ENCODE measurements at places on chromosomes 7 and 10.

DNA sequence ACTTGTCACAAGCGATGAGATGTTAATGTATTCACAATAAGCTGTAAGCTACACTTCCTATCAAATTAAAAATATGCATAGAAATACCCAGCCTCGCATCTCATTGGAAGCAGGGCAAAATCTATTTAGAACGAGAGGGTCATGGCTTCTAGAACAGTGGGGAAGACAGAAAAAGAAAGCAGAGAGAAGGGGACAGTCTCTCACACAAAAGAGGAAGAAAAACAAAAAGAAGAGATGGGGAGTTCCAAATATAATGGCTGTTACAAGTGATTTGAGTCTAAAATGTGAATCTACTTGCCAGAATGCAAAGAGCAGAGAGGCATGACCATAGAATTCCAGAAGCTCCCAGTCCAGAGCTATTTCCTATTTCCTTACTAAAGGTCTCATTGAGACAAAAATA, 13.8 kb downstream of the LRRN3 start:
- DNase-seq: no peak

- DNase-seq: no peak
These were observed 13.1 kb downstream of the LRRC4 start for GRCh38 chr7:128017862-128018845.

GRCh38 chr10:12852687-12853086, 148.8 kb downstream of the CCDC3 start:
- DNase-seq: no peak

- DNase-seq: peak; percentile 8
These were observed 214.4 kb downstream of the CREB5 start for GRCh38 chr7:28626624-28627262.

DNA sequence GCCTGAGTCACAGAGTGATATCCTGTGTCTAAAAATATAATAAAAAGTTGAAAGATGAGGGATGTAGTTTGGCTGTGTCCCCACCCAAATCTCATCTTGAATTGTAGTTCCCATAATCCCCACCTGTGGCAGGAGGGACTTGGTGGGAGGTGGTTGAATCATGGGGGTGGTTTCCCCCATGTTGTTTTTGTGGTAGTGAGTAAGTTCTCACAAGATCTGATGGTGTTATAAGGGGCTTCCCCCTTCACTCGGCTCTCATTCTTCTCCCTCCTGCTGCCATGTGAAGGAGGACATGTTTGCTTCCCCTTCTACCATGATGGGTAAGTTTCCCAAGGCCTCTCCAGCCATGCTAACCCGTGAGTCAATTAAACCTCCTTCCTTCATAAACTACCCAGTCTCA, 25.1 kb upstream of the UBE3C start:
- DNase-seq: no peak

DNA sequence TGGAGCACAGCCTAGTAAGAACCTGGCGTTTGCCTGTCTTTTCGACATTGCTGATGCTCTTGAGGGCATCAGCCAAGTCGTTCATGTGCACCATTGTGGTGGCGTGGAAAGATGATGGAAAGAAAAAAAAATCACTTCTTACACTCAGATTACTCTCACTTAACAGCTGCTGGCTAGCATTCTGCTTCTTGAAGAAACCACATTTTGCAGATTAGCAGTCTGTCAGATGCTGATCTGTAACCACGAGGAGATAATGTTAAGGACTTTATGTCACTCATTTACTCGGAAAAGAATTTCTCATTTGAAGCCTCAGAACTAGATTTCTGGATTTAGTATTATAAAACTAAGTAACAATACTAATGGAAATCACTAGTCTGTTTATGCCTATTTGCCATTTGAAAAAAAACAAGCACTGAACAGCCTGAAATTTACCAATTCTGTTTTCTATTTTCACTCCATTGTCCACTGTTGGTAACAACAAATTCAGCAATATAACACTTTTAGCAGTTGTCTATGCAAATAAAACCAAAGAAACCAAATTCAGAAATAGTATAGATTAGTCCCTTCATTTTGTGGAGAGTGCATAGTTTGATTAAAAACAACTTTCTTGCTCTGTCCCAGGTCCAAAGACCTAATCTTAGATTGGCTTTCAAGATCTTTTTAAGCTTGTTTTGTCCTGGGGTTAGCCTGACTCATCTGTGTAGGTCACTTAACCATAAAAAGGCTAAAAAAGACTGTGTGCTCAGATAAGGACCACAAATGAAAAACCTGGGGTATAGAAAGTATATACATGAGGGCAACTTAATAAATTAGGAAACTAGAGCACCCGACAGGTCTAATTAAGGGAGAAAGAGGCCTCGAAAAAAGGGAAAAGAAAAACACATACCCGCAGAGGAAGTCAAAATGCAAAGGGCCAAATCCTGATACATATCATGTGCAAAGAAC, 67.5 kb downstream of the NT5C2 start:
- DNase-seq: no peak

DNA sequence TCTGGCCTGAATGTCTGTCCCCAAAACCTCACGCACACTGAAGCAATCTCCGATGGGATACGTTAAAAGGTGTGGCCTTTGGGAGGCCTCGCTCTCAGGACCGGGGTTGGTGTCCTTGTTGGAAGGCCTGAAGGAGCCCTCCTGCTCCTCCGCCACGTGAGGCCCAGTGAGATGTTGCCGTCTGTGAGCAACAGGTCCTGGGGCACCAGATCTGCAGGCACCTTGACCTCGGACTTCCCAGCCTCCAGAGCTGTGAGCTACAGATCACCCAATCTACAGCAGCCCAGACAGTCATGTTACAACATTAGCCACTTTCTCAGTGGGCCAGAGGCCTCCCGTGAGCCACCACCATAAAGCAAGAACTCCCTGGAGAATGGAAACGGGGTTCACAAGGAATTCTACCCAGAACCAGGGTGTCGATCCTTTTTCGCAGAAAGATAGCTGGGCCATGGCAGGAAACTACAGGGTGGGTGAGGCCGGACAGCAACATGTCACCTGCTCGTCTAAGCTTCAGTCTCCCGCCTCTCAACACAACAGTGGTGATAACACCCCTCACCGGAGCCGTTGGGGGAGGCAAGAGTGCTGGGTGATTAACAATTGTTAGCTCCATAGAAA, 87.0 kb downstream of the DIP2C start:
- DNase-seq: no peak

DNA sequence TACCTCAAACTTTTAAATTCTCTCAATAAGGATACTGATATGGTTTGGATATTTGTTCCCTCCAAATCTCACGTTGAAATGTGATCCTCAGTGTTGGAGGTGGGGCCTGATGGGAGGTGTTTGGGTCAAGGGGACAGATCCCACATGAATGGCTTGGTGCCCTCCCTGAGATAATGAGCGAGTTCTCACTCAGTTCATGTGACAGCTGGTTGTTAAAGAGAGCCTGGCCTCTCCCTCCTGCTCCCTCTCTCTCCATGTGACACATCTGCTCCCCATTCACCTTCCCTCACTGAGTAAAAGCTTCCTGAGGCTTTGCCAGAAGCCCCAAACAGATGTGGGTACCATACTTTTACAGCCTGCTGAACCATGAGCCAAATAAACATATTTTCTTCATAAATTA, 19.2 kb downstream of the ABCB4 start:
- DNase-seq: no peak

GRCh38 chr7:28328146-28328545, 84.2 kb upstream of the CREB5 start:
- no peak for DNase-seq

DNA sequence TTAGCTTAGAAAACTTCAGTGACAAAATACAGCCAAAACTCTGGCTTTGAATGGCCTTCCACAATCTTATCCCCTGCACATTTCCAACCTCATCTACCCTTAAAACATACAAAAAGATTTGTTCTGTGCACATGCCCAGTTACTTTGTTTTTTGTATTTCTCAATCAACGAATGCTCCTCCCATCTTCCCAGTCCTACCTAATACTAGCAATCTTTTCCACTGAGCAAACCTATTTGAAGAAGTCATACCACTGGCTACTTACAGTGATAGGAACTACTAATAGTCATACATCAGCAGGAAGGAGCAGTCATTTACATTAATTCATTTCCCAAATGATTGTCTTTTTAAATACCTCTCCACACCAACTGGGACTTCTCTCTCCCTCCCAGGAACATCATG, 2.5 kb downstream of the USP54 start:
- DNase-seq: no peak

DNA sequence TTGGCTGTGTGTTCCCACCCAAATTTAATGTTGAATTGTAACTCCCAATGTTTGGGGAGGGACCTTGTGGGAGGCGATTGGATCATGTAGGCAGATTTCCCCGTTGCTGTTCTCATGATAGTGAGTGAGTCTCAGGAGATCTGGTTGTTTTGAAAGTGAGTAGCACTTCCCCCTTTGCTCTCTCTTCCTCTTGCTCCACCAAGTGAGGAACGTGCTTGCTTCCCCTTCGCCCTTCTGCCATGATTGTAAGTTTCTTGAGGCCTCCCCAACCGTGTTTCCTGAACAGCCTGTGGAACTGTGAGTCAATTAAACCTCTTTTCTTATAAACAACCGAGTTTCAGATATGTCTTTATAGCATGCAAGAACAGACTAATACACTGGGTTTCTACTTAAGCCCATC, 176.3 kb downstream of the CDK14 start:
- peak; percentile 23 for DNase-seq

DNA sequence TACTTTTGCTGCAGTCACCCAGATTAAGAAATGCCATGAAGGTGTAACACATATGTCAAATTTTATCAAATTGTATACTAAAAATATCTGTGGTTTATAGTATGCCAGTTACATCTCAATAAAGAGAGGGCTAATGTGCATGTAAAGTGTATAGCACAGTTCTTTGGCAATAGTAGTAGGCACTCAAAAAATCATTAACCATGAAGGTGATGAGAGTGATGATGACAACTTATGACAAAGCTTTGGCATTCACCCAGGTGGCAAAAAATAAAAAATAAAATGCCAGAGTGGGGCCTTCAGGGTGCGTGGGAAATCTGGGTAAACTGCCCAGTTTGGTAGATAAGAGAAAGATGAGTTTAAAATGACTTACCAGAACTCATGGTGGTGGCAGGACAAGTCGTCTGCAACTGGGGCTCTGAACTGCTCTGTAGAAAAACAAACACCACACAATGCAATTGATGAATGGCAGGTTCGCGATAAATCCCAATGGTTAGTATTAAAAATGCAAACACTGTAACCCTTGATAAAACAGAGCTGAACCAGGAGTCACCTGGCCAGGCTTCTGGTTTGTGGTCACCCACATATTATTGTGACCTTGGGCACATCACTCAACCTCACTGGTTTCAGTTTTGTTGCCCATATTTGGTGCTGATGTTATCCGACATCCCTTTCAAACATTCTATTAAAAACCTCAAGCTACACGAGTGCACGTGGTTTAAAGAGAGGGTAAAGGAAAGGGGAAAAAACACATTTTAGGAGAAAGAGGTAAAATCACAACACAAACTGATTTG, 120.2 kb downstream of the SORBS1 start:
- DNase-seq: no peak

GRCh38 chr7:155867734-155868400, 55.6 kb upstream of the SHH start:
- no peak for DNase-seq

- DNase-seq: no peak
These were observed 16.3 kb upstream of the CYREN start for GRCh38 chr7:135186841-135187253.

GRCh38 chr7:120097020-120097419, 176.0 kb upstream of the KCND2 start:
- no peak for DNase-seq

DNA sequence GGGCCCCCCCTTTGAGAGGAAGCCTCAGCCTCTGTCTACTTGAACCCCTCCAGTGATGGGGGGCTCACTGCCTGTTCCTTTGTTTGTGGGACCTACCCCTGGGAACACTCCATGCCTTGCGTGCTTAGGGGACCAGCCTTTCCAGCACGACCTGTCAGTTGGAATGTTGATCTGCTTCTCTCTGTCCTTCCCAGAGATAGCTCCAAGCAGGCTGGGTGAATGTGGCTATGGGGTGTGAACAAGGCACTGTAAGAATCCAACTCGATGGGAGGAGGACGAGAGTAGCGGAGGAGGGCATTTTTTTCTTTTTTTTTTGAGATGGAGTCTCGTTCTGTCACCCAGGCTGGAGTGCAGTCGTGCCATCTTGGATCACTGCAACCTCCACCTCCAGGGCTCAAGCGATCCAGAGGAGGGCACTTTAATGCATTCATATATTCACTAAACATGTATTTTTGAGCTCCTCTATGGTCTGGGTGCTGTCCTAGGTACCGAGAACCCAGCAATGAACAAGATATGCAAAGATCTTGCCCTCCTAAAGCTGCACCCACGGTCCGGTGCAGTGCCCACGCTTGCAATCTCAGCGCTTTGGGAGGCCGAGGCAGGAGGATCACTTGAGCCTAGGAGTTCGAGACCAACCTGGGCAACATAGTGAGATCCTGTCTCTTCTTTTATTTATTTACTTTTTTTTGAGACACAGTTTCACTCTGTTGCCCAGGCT, 8.5 kb downstream of the CLIP2 start:
- DNase-seq: no peak

DNA sequence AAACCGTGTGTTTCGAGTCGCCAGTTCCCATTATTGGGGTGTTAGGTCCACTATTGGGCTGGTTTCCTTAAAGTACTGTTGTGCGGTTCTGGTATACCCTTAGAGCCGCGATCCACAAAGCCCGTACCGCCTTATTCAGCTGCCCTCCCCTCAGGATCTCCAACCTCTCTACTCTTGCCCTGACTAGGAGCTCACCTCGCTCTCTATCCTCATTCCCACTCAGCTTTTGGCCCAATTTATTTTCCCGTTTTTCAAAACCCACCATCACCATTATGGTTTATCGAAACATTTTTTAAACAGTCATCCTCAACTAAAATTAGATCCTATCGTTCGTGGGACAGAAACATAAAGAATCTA, 461 bp upstream of the ETV1 start:
- no peak for DNase-seq

- DNase-seq: no peak
These were observed 38.7 kb upstream of the CDK1 start for GRCh38 chr10:60739558-60739957.

- DNase-seq: no peak
These were observed 27.3 kb downstream of the SLC18A2 start for GRCh38 chr10:117268258-117268657.

- no peak for DNase-seq
These were observed 18.6 kb upstream of the DRGX start for GRCh38 chr10:49414496-49414895.

GRCh38 chr7:11703829-11704228, 128.2 kb downstream of the THSD7A start:
- no peak for DNase-seq

GRCh38 chr10:85922356-85923129, 444.1 kb downstream of the GRID1 start:
- DNase-seq: no peak

- DNase-seq: no peak
These were observed 102.1 kb upstream of the MGMT start for GRCh38 chr10:129364949-129365348.

GRCh38 chr10:29041616-29042015, 247.3 kb upstream of the LYZL1 start:
- no peak for DNase-seq
